NCI-H226 (cell line): ENCODE measurements at places on chromosomes 12 and 14.

DNA sequence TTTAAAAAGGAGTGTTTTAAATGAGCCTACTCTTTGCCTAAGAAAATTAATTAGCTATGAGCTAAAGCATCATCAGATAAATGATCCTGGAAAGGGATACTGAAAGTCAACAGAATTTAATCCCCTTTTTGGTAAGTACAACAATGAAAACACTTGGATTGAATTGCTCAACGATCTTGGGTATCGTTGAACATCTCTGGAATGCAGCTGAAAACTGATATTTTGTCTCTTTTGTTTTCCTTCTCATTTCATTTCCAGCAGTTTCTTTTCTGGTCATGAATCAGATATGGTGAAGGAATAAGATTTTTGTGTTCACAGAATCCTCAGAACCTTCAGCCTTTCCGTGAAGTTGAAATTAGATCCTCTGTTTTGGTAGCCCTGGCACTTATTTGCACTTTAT is 771.2 kb downstream of the FSCB start:
- DNase-seq = no peak

DNA sequence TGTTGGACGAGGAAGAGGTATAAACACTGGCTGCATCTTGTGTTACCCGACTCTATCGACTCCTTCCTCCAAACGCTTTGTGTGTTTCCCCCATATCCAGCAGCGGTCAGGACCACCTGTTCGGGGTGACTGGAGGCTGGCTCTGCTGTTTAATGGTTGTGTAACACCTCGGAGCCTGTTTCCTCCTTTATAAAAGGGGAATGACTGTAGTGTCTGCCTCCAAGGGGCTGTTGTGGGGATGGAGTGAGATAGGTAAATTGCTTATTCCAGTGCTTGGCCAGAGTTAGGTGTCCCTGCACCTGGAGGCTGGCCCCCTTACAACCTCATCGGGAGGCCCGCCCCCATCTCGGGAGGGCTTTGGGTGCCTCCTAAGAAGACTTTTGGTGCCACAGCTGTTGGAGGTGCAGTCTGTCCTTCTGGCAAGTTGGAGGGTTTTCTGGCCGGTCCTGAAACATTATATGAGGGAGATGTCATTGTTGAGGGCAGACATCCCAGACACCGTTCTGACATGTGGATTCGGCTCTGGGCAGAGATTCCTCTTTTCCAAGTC is 1.1 kb downstream of the MLXIP start:
- DNase-seq = no peak

DNA sequence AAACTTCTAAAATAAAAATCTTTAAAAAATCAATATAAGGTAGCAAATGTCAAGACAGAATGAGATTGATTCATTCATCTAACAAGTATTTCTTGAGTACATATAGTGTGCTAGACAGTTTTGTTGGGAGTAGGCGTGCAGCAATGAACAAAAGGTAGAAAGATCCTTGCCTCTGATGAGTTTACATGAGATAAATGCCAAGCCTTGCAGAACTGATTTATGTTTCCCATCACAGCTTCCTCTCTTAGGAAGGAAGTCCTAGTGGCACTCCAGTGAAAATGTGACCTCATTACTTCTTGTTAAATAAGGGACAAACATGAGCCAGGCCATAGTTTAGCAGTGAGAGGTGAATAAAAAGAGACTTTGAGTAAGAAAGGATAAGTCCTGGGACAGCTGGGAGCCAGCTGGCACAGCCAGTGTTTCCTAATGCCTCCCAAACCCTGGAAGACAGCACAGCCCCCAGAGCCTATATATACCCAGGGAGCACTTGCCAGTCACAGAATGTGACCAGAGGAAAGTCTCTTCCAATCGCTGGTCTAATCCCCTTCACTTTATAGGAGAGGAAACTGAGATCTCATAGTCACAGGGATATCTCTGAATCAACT is 4.7 kb upstream of the COCH start:
- DNase-seq = no peak

GRCh38 chr12:19236656-19237055 is 107.1 kb downstream of the PLEKHA5 start:
- no peak for DNase-seq

- DNase-seq = no peak
These were observed 24.3 kb downstream of the GEMIN2 start for GRCh38 chr14:39138440-39138839.

DNA sequence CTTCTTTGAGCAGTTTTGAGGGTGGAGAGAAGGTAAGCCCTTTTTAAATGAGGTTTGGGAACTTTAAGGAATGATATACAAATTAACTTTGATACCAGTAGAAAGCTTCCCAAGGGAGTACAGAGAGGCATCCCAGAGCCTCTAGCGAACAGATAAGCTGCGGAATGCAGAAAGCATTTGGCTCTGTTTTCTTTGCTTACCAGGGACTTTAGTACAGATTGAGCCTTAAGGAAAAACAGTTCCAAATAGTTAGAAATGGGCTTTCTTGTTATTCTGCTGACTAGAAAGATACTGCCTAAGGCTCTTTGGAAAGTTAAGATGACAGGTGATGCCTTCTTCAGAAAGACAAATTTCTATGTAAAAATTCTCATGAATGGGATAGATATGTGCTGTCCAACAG is 261.7 kb upstream of the FOXN3 start:
- DNase-seq = no peak

DNA sequence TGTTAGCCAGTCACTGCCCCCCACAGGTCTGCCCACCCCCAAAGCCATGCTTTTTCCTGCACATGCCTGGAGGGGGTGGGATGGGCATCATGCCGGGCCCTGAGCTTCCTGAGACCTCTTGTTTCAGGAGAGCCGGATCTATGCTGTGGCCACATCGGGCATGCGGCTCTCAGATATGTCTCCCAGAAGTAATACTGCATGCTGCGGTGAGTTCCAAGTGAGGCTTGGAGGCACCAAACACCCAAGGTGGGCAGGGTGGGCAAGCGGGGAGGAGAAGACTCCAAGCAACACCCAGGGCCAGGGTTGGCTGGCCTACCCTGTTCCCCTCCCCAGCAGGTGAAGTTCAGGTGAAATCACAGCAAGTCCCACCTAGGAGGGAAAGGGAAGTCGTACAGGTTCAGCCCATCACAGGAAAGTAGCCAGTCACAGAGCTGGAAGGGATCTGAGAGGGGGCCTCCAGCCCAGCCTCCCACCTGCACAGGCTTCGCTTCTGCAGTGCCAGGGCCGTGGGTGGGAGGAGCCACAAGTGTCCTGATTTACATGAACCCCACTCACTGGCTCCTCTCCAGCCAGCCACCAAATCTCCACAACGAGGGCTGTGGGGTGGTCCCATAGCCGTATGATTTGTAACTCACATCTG is 30.9 kb downstream of the PIGH start:
- DNase-seq = no peak

DNA sequence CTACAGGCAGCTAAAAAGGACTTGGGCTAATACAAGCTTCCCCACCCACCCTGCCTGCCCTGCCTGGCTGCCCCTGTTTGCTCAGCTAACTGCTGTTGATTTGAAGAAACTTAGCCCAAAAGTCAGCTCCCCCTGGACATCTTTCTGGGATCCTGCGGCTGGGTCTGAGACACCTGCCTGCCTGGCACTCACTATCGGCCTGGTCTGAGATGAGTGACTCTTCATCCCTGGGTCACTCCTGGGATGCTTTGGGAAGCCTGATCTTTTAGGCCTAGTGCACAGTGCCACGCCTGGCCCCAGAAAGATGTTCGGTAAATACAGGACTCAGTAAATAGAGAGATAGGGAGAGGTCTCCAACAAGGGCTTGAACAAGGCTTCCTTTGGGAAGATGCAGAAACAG is 211.3 kb upstream of the DIO3 start:
- DNase-seq = no peak

GRCh38 chr12:106690569-106691305 is 83.7 kb upstream of the RIC8B start:
- no peak for DNase-seq

- no peak for DNase-seq
These were observed 5.5 kb downstream of the AMN start for GRCh38 chr14:102927878-102928411.

- DNase-seq = peak; percentile 62
These were observed 48.1 kb upstream of the BICDL1 start for GRCh38 chr12:119940897-119941296.

GRCh38 chr12:124294780-124295341 is at the start of gene RFLNA:
Gene RFLNA, plus strand, starts transcription at chr12:124295093. Its CDS starts 337 bp downstream, at chr12:124295430.
- peak; percentile 66 for DNase-seq

GRCh38 chr14:65999865-66000264 is 486.3 kb upstream of the CCDC196 start:
- DNase-seq = no peak

DNA sequence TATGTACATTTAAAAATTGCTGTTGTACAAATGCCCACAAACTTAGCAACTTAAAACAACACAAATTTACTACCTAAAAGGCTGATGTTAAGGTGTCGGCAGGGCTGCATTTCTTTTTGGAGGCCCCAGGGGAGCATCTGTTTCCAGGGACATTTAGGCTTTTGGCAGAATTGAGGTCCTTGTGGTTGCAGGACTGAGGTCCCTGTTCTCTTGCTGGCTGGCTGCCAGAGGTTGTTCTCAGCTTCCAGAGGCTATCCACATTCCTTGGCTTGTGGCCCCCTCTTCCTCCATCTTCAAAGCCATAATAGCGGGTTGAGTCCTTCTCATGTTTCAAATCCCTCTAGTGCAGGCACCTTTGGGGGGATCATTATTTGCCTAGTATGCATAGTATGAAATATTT is 22.4 kb upstream of the KRT83 start:
- no peak for DNase-seq

DNA sequence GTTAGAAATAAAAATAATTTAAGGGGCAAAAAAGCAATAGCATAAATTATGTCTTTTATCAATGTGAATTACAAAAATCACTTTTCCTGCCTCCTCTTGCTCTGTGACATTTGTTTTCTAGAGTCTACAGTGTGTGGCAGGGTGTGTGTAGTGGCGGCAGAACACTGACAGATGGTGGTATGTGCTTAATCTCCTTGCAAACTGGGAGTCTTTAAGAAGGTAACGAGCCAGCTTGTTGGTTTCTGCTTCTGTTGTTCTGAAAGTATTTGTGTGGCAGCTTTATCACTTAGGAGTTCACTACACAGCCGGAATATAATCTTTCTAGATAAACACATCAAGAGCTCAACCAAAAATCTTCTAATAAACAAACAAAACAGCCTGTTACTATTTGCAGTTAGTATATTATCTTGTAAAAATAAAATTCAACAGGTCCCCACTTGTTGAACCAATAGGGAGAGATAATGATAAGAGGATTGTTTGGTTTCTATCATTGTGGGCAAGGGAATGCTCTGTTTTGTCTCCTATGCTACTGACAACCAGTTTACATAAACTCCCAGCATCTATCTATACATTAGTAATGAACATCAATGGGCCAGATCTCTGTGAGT is 13.0 kb downstream of the CDKL1 start:
- DNase-seq = no peak

GRCh38 chr12:25051656-25052195 is 102.8 kb upstream of the BCAT1 start:
- DNase-seq = no peak

DNA sequence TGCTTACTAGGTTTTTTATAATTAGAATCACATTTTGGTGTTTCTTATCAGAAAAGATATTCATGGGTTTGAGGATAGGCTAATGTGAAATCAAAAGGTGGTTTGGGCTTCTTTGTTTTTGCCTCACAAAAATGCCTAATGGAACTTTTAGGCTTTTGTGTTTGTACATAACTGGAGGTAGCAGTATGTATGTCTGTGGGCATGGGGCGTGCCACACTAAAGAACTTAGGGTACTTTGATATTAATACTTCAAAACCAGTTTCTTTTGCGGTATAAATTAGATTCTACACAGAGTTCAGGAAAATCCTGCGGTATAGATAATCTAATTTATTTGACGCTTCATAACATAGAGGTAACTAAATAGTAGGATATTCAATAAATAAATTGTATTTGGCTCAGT is 1.9 kb downstream of the ETV6 start:
- DNase-seq = no peak

GRCh38 chr12:94545935-94546771 is 86.5 kb upstream of the CEP83 start:
- peak; percentile 37 for DNase-seq

DNA sequence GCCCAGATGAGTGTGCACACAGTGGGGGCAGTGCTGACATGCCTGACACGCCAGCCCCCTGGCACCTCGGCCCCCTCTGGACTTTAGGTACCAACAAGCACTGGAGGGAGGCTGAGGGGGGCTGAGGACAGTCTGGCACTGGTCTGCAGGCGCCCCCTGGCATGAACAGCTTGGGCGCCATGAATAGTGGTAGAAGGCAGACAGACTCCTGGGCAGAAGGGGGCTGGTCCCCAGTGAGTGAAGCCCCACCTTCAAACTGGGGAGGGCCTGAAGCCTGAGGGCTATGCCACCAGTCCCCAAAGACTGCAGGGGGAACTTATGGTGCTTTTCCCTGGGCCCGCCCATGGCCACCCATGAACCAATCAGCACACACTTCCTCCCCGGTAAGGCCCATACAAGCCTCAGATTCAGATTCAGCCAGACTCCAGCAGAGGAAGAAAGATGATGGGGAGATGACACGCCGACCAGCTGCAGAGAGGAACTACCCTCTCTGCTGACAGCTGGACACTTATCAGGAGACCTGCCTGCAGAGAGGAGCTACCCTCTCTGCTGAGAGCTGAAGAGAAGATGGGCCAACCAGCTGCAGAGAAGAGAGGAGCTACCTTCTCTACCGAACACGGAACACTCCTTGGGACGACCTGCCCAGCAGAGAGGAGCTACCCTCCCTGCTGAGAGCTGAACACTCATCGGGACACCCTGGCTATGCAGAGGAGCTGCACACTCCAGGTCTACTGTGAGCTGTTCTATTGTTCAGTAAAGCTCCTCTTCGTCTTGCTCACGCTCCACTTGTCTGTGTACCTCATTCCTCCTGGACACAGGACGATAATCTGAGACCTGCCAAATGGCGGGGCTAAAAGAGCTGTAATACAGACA is 324.5 kb downstream of the PCNX1 start:
- no peak for DNase-seq

DNA sequence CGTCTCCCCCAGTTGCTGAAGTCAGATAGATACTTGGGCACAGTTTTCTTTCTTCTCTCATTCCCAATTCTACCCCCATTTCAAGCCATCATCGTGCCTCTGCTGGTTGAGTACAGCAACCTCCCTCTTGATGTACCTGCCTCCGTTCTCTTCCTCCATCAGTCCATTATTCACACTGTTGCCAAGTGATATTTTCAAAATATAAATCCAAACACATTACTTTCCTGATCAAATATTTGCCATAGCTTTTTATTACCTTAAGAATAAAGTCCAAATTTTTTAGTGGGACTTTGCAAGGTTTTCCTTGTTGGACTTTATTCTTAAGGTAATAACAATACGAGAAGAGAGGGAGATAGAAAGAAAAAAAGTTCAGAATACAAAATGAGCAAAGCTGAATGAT is 18.6 kb upstream of the SSPN start:
- DNase-seq = no peak

GRCh38 chr12:52561880-52562449 is 9.0 kb upstream of the KRT71 start:
- no peak for DNase-seq

- no peak for DNase-seq
These were observed 7.4 kb upstream of the ELK3 start for GRCh38 chr12:96186607-96187301.

GRCh38 chr14:94337274-94337673 is 14.1 kb upstream of the SERPINA6 start:
- peak; percentile 58 for DNase-seq

- no peak for DNase-seq
These were observed 29.9 kb downstream of the SLC41A2 start for GRCh38 chr12:104928036-104928745.
